Hepatic stellate cell (primary cell): ENCODE measurements at places on chromosomes 6 and 20.

- no peak for DNase-seq
Measured at GRCh38 chr6:148890096-148890495, 143.3 kb downstream of the UST start.

DNA sequence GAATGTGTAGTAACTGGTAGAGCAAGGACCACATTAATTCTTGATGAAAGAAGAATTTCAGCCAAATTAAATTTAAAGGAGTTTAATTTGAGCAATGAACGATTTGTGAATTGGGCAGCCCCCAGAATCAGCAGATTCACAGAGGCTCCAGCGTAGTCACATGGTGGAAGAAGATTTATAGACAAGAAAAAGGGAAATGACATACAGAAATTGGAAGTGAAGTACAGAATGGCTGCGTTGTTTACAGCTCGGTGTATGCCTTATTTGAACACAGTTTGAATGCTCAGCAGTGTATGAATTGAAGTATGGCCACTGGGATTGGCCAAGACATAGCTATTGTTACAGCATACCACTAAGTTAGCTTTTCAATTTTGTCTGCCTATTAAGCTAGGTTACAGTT, 173.6 kb upstream of the ARG1 start:
- no peak for DNase-seq

GRCh38 chr20:38392356-38392755, 42.8 kb downstream of the SNHG17 start:
- no peak for DNase-seq

DNA sequence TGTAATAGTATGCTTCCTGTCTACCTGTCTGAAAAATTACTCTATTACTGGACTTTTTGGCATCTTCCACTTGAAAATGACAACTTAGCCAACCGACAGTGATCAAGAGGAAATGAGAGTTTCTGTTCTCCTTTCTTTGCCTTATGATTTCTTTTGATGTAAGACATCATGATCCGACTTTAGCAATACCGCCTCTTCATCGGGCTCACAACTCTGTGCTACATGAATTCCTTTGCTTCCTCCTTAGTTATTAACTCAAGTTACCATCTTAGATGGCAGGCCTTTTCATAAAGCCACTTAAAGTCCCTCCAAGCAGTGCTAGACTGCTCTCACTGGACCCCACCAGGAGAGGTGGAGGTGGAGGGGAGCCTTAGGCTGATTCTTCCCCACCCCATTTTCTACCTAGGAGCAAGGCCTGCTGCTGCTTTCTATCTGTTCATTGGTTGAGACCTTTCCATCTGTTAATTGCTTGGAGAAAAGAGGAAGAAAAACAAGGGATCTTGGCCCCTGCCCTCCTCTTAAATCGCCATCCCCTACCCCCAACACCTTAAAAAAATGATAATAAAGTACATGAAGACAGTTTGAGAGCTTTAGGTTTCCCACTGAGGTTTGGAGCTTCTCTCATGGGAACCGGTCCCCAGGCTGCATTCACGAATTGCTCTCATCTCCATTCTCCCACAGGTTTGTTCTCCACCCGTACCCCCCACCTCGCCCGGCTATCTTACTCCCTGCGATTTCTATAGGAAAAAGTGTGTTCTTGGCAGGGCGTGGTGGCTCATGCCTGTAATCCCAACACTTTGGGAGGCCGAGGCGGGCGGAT, 21.6 kb upstream of the MCM3 start:
- DNase-seq, result no peak

GRCh38 chr6:11964729-11965335, 47.3 kb upstream of the HIVEP1 start:
- no peak for DNase-seq

DNA sequence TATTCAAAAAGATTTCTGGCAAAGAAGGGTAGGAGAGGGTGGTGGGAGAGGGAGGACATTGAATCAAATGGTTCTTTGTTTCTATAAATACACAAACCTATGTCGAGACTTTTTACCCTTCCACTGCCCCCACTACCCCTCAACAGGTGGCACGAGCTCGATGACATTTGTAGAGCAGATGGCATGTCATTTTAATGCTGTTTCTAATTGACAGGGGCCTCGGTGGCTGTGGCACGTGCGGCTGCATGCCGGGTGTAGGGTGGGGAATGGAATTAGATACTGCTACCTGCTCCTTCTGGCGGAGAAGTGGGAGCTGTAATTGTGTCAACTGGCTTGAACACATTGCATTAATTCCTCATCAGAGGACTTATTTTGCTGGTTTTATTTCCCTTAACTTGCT, 29.1 kb upstream of the SASH1 start:
- no peak for DNase-seq

- no peak for DNase-seq
Measured at GRCh38 chr6:127592964-127593363, 16.0 kb downstream of the C6orf58 start.

DNA sequence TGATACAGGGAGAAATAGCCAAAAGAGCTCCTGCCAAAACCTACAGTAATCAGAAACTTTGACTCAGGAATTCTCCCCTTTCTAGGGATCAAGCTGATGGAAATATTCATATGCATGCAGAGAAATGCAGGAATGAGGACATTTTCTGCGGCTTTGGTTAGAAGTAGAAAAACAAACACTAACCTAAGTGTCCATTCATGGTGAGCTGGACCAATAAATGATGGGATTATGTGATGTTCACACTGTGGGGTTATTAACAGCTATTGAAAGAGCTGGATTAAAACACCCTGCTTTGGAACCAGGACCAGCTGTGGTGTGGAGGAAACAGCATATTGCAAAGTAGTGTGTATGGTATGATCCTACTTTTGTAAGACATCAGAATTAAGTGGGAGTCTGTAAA, 143.1 kb downstream of the SYCP2 start:
- DNase-seq, result no peak

- DNase-seq, result no peak
Measured at GRCh38 chr6:89133981-89134380, 11.9 kb upstream of the PM20D2 start.

- no peak for DNase-seq
Measured at GRCh38 chr20:19785173-19785982, 27.3 kb downstream of the RIN2 start.

- DNase-seq, result no peak
Measured at GRCh38 chr6:39917981-39918380, 16.3 kb downstream of the MOCS1 start.

DNA sequence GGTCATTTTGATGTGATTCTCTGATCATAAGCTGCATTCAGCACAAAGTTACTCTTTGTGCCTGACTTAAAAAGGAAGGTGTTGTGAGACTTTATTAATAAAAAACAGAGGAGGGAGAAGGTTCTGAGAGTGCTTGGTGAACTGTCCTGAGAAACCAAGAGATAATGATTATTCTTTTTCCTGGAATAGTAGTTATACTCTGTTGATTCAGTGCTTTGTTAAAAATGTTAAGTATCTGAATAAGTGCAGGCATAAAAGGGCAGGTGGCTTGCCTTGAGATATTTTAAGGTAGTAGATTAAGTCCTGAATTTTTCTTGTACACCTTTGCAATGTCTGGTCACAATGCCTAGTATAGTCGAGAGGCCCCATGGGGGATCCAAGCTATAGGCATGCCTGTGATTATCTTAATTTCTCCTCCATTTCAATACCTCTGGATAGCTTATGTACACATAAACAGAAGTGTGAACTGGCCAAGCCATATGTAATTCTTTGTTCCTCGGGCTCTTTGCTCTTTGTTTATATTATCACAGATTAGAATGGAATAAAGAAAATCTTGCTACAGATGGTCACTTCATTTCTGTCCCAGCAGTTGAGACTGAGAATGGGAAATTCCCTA, 50.0 kb downstream of the SOBP start:
- DNase-seq, result no peak

GRCh38 chr20:38267901-38268514, 7.5 kb upstream of the KIAA1755 start:
- no peak for DNase-seq

GRCh38 chr20:62186887-62187866, 4.3 kb downstream of the MTG2 start:
- peak; percentile 46 for DNase-seq

GRCh38 chr6:144158133-144158532, 7.8 kb downstream of the STX11 start:
- DNase-seq, result peak; percentile 77
